ENCODE measurements at places on chromosomes 12 and 14.

- DNase-seq, result no peak
Measured at GRCh38 chr12:15013634-15014179, 40.9 kb downstream of the PDE6H start.

DNA sequence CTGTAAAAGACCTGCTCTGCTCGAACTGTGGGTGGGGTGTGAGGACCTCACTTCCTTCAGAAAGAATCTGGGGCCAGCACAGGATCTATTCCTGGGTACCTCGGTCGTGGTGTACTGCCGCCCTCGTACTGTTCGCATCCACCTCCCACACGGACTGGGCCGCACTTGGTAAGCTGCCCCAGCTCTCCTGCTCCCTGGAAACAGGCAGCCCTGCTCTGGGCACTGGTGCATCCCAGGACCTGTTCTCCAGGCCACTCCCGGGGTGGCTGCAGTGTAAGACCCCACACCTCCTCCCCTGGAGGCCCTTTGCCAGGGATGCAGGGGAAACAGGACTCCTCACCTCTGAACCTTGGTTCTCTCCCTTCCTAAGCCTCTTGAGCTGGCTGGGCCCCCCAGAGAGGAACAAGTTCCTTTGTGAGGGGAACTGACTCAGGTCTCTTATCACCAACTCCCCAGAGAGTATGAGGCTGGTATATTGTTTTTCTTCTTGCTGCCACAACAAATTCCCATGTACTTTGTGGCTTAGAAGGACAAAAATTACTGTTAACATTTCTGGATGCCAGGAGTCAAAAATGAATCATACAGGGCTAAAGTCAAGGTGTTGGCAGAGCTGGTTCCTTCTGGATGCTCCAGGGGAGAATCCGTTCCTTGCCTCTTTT, 276.5 kb downstream of the NUAK1 start:
- DNase-seq, result no peak

GRCh38 chr12:91777268-91777992, 368.2 kb downstream of the BTG1 start:
- no peak for DNase-seq

DNA sequence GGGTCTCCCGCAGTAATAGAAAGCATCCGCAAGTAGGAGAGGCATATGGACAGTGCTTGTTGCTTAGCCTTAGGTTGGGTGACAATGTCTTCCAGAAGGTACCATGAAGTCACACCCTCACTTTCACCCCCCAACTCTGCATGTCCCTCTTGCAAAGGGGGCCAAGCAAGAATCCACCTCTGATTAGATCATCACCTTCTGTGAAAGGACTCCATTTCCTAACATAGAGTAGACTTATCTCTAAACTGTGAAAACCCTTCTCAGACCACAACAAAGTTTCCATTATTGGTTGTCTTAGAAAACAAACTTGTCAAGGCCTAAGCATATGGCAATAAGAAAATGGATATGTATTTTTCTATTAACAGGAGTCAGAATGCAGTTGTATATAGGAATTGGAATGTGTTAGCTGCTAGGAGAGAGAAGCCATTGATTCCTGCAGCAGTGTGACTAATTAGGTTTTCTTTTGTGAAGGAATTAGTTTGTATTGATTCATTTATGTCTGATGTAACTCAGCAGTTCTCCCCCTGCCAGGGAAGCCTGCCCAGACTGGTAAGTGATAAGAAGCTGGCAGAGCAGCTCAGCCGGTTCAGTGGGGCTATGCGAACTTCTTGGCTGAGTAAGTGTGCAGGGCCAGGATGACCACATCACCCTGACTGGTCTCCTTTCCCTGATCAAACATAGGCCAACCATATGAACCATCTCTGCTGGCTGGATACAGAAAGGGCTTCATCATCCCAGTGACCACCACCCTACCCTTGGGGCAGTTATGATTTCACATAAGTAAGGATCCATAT, 107.3 kb upstream of the CCDC196 start:
- DNase-seq, result no peak

- no peak for DNase-seq
Measured at GRCh38 chr14:75138492-75138891, 11.6 kb upstream of the NEK9 start.

DNA sequence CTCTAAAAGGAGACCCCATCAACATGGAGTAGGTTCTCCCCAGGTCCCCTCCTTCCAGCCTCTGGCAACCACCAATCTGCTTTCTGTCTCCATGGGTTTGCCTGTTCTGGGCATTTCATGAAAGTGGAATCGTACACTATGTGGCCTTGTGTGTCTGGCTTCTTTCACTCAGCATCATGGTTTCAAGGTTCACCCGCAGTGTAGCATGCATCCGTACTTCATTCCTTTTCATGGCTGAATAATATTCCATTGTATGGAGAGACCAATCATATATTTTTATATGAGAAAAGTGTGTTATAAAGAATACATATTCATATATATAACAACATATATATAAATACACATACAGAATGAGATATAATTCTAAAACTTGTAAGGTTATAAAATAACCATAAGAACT, 19.8 kb downstream of the NCOR2 start:
- DNase-seq, result no peak

DNA sequence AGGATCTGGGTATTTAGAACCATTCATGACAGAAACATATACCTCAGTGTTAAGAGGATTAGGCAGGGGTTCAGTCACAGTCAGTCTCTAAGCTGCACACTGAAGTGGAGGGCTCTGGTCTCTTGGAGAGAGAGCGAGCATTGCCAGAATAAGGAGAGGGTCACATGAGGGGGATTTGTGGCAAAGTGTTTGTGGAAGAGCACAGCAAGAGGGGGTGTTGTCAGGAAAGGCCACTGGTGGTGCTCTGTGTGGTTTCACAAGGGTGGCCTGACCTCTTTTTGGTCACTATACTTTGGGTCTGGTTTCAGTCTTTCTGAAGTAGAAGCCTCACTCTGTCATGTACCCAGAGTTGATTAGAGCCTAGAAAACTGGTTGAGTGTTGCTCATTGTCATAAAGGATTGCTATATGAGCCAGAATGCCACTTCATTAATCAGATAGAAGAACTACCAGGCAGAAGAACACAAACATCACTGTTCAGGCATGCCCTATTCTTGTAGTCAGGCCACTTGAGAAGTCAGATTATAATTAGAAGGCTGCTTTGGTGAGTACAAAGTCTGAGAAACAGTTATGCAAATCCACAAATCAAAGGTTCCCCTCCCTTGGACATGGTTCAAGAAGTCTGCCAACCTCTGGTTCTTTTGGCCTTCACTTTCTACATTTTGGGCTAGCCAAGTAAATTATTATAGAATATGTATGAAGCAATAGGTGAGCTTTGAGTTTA, 8.4 kb downstream of the TMEM19 start:
- DNase-seq, result no peak

DNA sequence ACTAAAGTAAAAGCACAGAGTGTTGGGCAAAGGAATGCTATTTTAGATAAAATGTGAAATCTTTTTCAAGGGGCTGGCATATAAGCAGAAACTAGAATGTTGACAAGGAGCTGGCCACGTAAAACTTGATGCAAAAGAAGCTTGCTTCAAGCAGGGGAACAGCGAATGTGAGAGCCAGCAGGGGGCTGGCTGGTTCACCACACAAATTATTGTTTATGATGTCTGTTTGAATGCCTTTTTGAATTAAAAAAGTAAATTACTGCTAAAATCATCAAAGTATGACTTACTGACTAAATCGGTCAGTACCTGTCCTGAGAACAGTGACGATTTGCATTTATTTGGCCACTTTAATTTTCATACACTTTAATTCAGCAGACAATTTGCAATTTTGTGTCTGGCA, 38.9 kb upstream of the TMTC2 start:
- DNase-seq, result no peak

DNA sequence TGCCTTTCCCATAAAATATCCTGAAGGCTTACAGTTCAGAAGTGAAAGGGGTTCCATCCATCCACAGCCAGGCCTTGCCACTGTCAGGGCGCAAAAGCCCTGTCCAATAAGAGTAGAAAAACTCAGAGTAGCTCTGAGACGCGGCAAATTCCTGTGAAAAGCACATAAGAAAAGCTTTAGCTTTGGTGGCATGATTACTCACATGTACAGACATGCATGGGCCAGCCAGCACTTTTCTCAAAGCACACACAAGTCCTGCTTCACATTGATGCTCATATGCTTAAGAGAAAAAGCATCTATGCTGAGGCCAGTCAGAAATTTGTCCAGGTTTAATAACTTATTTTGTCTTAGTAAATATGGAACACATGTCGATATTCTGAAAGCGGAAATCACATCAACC, 25.5 kb downstream of the CLEC1A start:
- no peak for DNase-seq

- no peak for DNase-seq
Measured at GRCh38 chr14:68551045-68551683, 241.7 kb downstream of the ZFP36L1 start.

- DNase-seq, result no peak
Measured at GRCh38 chr12:122012184-122012583, 9.5 kb upstream of the BCL7A start.

DNA sequence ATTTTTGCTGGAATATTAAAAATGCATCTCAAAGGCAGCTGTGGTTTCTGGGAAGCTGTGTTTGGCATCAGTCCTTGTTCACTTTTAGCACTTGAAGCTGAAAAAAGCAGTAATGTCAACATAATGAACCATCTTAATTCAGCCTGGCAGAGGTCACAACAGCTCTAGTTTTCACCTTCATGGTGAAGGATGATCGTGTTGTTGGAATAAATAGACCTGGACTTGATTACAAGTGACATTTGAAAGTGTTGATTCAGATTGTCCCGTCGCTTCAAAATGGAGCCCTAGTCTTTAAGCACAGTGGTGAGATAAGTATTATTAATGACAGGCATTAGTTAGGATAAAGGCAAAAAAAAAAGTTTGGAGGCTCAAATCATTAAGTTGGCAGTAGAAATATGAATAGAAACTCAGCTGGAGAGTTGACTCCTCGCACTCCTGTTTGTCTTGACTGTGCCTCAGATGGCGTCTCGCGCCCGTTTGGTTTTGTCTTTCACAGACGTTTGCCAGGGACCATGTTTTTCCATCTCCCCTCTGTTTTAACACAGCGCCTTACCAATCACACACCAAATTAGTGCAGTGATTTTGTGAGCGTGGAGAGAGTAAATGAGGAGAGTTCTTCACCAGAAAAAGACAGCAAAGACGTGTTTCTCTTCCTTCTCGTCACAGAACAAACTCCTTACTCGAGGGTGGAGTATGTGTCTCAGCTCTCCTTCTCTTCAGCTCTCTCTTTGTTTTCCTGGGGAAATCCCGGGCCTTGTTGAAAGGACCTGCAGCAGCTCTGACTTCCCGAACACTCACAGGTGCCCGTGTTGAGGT, 53.4 kb upstream of the MMP17 start:
- DNase-seq, result no peak

DNA sequence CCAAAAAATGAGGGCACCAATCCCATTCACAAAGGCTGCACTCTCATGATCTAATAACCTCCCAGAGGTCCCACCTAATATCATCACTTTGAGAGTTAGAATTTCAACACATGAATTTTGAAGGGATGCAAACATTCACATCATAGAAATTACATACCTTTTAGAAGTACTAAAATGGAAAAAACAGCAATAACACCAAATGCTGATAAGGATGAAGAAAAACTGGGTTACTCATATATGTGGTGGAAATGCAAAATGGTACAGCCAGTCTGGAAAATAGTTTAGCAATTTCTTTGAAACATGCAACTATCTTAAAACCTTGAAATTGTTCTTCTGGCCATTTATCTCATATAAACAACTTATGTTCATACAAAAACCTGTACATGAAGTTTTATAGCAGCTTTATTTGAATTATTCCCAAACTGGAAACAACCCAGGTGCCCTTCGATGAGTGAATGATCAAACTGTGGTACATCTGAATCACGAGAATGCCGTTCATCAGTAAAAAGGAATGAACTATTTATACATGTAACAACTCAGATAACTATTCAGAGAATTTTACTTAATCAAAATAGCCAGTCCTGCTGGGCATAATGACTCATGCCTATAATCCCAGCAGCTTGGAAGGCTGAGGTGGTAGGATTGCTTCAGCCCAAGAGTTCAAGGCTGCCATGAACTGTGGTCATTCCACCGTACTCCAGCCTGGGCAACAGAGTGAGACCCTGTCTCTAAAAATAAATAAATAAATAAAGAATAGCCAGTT, 109.4 kb upstream of the SSTR1 start:
- no peak for DNase-seq

- DNase-seq, result no peak
Measured at GRCh38 chr14:96104469-96105057, 65.4 kb downstream of the C14orf132 start.

DNA sequence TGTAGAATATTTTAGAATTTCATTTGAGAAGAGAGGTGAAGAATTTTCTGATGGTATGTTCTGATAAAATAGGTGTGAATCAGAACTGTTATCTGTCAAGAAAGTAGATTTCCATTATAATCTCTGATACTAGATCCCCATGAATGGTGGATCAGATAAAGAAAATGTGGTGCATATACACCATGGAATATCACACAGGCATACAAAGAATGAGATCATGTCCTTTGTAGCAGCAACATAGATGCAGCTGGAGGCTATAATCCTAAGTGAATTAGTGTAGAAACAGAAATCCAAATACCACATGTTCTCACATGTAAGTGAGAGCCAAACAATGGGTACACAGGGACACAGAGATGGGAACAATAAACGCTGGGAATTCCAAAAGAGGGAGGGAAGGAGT, 372.0 kb upstream of the ATP2B1 start:
- no peak for DNase-seq

DNA sequence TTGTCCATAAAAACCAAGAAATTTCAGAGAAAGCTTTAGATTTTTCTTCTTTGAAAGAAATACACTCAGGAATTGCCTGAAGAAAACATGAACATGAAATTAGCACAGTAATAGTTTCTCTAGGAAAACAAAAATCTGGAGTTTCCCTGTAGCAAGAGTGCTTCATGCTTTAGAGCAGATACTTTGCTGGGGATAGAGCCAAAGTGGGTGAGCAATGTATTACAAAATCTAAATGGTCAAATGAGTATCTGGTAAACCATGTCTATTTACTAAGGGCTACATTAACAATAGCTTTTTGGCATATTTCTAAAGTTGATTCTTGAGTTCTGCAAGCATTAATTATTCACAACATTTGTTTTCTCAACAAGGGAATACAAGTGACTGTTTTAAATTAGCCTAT, 26.2 kb downstream of the AVPR1A start:
- DNase-seq, result no peak

DNA sequence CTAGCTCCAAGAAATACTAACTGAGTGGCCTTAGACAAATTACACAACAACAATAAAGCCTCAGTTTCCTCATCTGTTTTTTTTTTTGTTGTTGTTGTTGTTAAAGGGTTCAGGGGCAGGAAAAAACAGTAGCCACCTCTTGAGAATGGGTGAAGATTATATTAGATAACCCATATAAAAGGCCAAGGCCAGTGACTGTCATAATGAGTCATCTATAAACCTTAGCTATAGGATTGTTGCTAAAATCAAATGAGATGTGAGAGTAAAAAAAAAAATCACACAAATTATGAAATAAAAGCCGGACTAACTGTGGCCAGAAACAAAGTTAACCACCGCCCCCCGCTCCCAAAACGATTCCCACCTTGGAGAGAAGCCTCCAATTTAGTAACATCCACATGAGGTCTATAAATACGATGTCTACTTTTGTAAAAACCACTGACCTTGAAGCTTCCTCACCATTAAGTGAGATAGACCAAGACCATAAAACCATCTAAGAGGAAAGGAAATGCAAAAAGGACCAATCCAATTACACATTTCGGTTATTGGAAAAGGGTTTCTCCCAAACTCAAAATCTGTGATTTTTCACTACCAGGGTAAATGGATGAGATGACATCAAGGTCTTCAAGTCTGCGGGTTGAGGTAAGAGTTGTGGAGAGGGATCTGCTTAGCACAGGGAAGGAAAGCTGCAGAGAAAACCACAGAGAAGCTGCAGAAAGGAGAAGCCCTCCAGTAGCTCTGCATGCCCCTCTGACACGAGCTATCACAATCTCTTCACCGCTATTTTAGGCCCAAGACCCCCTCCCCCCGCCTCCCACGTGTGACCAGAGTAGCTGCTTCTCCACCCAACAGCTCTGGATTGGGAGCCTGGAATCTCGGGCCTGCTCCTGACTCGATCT, 1.0 kb downstream of the NAA25 start:
- peak; percentile 70 for DNase-seq
